Activated gamma-delta T cell treated with anti-CD3 and anti-CD28 coated beads, Interleukin-2, amount 50 U/mL, for 16 hours (primary cell): ENCODE measurements at places on chromosomes 4 and X.

GRCh38 chr4:122959981-122960610 is 37.7 kb upstream of the NUDT6 start:
- DNase-seq: no peak

- DNase-seq: no peak
Observed at GRCh38 chr4:54090804-54091623, 8.9 kb upstream of the GSX2 start.

DNA sequence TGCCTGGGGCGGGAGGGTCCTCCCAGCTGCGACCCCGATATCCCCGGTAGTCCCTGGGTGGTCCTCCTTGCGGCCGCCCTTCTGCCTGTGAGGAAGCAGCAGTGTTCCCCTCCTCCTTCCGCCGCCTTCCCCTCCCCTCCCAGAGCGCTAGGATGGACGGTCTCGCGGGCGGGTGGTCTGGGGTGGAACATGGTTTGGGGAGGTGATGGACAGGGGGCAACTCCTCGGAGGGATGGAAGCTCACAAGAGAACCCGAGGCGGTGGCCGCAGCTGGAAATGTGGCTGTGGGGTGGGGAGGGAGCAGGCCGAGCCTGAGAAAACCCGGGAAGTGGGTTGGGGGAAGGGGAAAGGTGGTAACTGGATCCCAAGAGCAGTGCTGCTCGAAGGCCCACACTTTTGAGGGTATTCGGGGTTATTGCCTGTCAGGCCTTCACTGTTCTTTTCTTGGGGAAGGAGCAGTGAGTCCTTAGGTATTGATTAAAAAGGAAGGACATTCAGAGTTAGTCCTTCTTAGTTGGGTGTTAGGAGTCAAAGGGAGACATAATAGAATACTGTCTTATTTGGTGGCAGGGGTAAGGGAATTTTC is 581 bp downstream of the UBE2K start:
- peak; percentile 7 for DNase-seq

DNA sequence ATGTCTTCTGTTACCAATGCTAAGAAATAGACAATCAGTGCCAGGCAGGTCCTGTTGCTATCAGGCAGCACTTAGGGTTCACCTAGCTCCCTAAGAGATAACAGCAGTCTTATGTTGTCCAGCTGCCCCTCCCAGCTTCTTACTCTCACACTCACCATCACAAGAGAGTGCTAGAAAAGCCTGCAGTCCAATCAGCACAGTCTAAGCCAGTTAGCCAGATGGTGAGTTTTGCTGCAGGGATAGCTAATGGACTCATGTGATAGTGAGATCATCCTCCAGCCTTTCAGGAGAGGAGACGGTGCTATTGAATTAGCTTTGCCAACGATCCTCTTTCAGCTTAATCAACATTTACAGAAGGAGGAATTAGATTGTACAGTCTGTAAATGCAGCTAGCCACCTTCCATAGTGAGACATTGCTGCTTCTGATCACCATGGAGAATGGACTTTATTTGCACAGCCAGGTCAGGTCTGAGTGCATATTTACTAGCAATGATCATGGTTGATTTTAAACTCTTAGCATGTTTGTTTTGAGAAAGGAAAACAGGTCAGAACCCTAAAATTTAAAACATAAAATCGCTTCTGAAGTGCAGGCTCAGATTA is 438.3 kb downstream of the CENPC start:
- no peak for DNase-seq

GRCh38 chr4:182222766-182223165 is 20.4 kb upstream of the TENM3 start:
- no peak for DNase-seq

GRCh38 chrX:49191574-49192011 is 5.4 kb upstream of the PRICKLE3 start:
- no peak for DNase-seq

DNA sequence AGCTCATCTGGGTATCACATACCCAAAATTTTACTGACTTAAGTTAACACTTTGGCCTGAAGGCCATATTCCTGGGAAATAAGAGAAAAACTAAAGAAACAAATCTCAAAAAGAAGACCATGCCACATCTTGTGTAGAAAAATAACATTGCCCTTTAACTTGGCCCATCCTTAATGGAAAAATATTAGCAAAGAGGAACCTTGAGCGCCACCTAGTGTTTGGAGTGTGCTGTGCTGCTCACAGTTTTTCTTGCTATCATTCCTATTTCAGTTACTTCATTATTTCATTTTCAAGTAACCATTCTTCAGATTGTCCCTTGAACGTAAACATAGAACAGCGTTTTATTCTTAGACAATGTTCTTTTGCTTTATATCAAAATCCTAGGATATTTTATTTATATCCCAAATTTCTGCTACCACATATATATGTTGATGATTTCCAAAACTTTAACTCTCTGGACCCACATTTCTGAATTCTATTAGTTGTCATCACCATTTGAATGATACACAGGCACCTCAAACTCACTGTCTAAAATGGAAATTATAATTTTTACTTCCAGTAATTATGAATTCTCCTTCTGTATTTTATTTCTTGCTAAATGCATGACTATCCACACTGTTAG is 999.0 kb upstream of the ADGRL3 start:
- DNase-seq: no peak

DNA sequence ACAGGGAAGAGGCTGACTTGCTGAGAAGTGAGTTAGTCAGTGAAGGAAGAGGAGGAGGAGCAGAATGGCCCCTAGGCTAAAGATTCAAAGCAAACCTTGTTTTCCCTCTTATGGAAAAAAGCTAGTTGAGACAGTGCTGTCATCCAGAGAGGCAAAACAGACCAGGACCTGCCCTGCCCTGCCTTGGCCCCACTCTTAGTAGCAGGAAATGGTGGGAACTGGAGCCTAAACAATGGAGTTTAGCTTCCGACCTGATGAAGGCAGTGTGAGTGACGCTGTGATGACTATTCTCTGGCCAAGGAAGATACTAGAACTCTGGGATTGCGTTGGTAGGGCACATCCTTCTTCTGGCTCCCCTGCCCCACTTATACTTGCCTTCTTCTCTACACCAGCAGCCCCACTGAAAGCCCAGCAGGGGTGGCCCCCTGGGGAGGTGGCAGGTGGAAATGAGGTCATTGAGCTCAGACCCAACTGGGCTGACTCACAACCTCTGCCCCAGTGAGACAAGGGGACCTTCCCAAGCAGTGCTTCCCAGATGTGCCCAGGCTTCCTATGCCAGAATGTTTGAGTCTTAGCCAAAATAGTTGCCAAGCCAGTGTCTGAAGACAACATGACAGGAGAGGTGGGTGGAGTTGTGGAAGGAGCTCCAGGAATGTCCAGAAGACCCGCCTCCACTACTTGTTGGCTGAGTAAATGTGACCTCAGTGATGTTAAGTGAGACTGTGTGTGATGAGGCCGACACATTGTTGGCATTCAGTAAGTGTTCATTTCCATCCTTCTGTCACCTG is 38.8 kb downstream of the MSN start:
- peak; percentile 27 for DNase-seq

- no peak for DNase-seq
Observed at GRCh38 chrX:30593440-30594200, 16.1 kb upstream of the TASL start.

- DNase-seq: no peak
Observed at GRCh38 chr4:41380511-41381157, 123.9 kb downstream of the UCHL1 start.

- DNase-seq: no peak
Observed at GRCh38 chrX:30373951-30374350, 64.8 kb upstream of the NR0B1 start.

DNA sequence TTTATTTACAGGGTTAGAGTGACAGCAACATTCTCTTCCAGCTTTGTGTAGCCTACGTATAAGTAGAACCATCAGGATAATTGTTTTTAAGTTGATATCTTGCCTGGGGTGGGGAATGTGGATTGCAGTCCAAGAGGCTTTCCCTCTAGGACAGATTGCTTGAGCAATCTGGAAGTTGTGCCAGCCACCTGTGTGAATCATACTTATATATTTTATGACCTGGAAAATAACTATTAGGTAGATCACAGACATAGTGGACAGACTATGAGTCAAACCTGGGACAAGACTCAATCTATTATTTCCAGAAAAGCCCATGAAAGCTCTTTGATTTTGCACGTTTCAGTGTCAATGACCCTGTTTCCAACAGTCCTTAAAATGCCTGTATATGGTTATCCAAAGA is 98.9 kb downstream of the TLL1 start:
- DNase-seq: no peak

GRCh38 chr4:123478859-123479345 is 82.3 kb downstream of the SPRY1 start:
- DNase-seq: no peak

GRCh38 chrX:42149281-42149680 is 225.9 kb upstream of the CASK start:
- DNase-seq: no peak

DNA sequence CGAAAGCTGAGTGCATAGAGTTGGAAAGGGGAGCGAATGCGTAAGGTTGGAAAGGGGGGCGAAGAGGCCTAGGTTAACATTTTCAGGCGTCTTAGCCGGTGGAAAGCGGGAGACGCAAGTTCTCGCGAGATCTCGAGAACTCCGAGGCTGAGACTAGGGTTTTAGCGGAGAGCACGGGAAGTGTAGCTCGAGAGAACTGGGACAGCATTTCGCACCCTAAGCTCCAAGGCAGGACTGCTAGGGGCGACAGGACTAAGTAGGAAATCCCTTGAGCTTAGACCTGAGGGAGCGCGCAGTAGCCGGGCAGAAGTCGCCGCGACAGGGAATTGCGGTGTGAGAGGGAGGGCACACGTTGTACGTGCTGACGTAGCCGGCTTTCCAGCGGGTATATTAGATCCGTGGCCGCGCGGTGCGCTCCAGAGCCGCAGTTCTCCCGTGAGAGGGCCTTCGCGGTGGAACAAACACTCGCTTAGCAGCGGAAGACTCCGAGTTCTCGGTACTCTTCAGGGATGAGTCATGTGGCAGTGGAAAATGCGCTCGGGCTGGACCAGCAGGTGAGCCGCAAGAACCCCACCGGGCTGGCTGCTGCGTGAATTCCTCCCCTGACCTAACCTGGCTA is at the start of gene DDX3X:
TSS of gene DDX3X (plus strand) at position 419 of the 619 bp plus-strand sequence. CDS start at position 510, 91 bp downstream.
- DNase-seq: peak; percentile 88

DNA sequence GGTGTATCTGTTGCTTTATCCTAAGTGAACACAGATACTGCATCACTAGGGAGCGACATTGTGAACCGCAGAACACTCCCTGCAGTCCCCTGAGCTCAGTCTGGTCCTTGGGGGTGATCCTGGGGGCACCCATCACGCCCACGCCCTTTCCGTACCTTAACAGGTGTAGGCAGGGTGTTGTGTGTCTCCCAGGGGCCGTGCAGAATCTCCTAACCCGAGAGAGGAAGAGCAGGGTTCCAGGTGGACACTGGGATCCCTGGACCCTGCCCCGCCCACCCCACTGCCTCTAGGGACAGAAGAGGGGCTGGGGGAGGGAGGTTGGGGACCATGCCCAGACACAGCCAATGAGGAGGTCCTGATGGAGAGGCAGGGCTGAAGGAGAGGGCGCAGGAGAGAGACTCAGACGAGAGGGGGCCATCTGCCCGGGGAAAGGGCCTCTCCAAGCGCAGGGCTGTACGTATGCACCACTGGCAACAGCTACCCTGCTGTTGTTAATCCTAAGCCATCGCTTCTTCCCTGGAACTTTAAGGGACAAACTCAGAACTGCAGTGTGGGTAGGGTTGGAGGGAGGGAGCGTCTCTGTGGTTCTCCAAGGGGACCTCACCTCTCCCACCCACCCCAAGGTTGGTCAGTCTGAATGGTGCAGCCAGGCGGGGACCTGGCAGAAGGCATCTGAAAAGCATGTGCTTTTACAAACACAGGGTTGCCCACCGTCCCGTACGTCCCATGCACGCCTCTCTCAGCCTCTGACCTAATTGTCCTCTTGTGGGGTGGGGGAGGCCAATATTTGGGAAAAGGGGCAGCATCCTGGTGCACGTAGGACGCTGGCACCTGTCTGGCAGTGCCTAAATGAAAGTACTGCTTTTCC is 2.5 kb downstream of the P2RY8 start:
- no peak for DNase-seq

DNA sequence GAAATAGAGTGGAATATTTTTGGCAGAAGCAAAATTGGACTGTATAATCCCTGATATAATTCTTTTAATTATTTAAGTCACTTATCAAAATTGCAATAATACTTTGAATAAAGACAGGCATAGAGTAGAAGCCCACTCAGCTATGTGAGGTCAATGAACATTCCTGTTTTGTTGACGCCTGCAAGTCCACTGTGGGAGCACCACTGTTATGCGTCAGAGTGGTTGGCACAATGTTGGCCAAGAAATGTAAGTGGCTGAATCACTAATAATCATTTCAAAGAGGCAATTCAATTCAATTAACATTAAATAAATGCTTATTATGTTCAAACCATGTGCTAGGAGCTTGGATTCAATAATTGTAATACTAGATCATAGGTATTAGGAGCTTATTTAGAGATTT is 221.0 kb downstream of the SPCS3 start:
- DNase-seq: no peak

DNA sequence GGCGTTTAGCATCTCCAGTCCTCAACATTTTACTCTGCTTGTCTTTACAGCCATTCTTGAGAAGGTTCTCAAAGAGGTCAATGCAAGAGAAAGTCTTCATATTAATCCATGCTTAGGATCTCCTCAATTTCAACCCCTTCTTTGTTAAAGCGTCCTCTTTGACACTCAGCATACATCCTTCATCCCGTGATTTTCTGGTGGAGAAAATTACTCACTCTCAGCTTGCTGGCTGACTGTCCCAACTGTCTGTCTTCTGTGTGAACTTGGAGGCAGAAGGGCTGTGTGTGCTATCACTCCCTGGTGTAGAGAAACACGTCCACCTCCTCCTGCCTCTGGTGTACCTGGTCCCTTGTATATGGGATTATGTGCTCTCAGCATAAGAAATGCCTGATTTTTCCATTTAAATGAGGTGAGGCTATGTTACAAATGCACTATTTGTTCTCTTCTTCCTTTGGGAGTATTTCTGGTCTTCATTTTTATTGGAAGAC is 57.8 kb downstream of the GALNT7 start:
- DNase-seq: no peak

- no peak for DNase-seq
Observed at GRCh38 chr4:147736458-147736857, 4.6 kb downstream of the ARHGAP10 start.

DNA sequence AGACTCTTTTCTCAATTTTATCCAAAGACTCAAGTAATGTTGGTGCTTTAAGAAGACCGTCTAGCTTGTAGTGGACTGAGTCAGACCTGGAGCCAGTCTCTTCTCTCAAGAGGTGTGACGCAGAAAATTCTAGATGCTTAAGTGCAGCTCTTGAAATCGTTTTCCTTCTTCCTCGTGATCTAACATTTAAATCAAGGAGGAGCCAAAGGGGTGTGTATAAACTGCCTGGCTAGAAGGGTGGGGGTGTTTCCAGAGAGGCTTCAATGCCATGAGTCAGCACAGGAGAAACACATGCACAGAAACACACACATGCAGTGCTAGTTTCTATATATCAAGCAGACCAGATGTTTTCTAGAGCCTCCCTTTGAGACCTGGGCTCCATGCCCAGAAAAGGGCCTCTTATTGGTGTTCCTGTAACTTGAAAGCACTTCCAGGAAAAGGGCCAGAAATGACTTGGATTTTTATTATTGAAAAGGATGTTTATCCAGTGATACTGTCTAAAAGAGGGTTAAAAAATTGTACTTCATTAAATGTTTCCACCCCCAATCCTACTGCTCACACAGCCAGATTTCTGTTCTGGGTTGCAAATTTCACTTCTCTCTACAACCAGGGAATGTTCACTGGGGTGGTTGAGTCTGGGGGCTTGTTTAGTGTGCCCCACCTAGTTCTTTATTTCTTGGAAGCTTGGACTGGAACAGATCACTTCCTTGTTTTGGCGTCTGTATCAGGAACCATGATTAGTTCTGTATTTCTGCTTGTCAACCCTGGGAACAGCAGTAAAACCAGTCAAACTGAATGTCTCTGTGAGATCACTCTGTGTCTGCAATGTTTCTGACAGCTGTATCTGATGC is at the start of gene CLIC2:
TSS of gene CLIC2 (minus strand) at position 129 of the 851 bp plus-strand sequence. CDS start 187 bp downstream, outside the sequence.
- no peak for DNase-seq

GRCh38 chr4:113469023-113469390 is 292.5 kb downstream of the CAMK2D start:
- no peak for DNase-seq
